ENCODE measurements at places on chromosomes 5 and 9.

DNA sequence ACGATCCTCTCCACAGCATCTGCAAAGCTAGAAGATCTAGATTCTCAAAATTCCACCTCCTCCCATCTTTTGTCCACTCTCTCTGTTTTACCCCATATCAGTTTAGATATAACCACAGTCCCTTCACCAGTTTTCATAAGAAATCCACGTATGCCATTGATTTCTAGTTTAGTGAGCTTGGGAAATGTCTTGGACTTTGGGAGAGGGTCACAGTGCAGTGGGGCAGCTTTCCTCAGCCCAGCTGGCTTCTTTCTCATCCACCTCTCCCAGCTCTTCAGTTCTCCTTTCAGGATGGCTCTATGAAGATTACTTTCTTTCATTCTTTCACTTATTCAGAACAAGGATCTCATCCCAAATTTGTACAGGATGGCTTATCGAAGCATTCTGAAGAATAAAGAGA, 203.9 kb upstream of the ADCY2 start:
- DNase-seq, result no peak

DNA sequence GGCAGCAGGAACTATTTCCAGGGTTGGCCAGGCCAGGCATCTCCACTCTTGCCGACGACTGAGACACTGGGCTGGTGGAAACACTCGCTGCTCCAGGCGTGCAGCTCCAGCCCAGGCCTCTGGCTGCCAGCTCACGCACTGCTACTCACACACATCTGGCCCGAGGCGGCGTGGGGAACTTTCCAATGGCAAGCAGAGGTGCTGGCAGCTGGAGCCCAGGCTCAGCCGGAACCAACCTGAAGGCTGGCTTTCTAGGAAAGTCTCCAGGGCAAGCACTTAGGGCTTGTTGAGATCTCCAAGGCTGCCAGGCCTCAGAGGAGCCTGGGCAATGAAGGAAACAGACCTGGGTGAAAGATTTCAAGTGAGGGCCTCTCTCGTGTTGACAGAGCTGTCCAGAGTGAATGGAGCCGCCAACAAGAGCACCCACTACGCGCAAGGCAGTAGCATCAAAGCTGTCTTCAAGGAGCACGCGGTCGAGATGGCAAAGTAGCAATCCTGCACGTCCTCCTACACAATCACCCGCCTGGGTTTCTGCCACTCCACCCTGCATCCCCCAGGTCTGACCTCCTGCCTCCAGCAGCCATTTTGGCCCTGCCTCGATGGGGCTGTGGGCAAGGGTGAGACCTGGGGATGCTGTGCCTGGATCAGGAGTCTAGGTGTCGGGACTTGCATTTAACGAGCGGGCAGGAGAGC, 14.4 kb downstream of the SH3PXD2B start:
- DNase-seq, result no peak

DNA sequence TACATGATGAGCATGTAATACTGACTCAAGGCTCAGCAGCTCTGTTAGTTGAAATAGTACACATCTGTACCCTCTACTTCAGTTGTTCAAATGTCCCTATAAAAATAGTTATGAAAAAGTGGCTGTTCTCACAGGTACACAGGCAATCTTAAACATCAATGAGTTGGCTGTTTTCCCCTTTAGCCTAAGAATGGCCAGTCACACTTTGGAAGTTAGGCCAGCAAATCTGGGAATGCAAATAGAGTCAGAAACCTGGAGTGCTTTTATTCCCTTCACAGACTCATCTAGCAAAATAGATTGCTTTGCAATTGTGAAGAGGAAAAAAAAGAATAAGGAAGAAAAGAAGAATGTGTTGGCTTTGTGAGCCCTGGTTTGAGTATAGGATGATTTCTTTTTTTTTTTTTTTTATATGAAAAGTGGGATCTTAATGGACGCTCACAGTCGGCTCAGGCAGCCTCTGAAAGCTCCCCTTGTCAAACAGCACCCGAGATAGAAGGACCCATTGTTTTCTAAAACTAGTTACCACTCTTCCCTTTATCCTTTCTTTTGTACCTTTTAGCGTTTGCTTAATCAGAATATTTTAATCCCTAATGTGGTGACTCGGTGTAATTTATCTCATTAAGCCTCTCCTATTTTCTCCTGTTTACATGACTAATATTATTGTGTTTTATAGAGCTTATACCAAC, 27.9 kb upstream of the TLE1 start:
- DNase-seq, result no peak

GRCh38 chr9:91102269-91102668, 259.4 kb downstream of the AUH start:
- DNase-seq, result no peak

DNA sequence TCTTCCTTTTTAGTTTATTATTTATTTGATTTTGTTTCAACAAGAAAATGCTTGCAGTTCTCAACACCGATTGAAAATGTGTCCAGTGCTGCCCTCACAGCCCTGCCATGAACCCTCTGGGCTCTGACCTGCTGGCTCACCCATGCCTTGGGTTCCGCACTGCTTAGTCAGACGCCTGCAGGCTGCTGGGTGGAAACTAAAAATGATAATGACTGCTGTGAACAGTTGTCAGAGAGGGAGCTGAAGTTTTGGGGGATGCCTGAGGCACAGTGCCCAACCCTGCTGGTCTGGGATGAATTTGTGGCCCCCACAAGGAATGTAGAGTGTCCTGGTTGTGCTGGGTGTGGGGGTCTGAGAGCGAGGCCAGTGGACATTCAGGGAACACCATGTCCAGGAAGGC, 22.2 kb upstream of the CFAP157 start:
- DNase-seq, result no peak

DNA sequence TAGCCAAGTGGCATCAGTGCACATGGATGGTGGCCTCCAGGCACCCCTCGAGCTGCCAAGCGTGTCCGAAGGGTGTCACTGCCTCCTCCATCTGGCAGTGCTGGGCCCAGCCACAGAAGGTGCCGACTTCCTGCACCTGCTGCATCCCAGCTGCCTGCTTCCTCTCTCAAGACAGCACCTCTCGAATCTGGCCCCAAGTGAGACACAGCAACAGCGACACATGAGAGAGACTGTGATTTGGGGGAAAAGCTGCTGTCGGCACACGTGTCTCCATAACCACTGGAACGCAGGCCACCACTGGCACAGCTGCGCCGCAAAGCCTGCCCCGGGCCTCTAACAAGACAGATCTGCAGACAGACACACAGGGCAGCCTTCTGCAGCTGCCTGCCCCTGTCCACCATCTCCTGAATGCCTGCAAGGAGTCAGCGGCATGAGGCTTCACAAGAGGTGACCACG, 8.8 kb downstream of the CLPTM1L start:
- DNase-seq, result no peak

- DNase-seq, result no peak
Measured at GRCh38 chr5:10768328-10768899, 7.4 kb upstream of the DAP start.

DNA sequence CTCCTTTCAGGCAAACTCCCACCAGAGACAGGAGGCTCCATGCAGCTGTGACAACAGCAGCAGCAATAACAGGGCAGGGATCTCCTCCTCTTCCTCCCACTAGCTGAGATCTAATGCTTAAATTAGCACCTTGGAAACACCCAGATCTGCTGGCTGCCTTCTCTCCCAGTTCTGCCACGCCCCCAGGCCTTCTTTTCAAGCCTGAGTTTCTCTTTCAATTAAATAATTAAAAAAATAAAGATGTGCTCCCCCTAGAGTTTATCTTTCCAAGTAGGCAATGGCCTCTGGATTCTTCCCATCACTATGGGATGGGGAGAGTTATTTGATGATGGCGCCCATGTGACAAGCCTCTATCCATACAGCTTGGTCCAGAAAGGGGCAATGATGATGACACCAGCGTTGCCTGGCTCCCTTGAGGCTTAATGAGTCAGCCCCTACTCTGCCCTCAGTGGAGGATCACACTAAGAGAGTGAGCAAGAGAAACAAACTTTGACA, 3.8 kb downstream of the FAM219A start:
- no peak for DNase-seq

DNA sequence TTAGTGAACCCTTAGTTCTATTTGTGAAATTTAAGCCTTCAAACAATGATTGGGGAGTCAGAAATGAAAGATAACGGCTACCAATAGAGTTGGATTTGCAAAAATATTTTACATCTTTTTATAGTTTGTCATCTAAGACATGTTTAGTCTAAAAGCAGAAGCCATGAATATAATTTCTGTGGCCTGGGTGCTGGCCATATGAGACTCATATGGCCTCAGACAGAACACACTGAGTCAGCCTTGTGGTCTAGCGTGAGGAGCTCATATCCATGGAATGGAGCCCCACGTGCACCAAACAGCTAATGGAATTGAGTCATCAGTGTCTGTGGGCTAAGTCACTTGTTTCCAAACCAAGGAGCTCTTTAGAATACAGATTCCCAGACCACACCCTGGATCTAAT, 240.7 kb upstream of the NREP start:
- peak; percentile 100 for DNase-seq

GRCh38 chr9:129676975-129677374, 11.5 kb downstream of the PRRX2 start:
- DNase-seq, result no peak

DNA sequence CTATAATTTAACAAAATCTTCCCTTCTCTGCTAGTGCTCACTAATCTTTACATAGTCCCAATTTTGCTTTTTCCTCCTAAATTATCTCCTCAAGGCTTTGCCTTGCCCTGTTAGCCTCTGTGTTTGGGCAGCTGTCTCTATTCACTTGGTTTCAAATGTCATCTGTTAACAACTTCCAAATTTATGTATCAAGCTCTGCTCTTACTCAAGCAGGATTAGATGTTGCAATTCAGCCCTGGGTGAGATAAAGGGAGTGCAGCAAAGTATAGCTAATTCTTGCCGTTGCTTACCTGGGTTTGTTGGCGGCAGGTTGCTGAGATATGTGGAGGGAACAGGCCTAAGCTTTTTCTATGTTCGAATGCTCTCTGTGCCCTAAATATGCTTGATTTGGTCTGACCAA, 483.8 kb downstream of the DMAC1 start:
- DNase-seq, result no peak

- DNase-seq, result no peak
Measured at GRCh38 chr9:28177925-28178324, 604.6 kb upstream of the C9orf72 start.

DNA sequence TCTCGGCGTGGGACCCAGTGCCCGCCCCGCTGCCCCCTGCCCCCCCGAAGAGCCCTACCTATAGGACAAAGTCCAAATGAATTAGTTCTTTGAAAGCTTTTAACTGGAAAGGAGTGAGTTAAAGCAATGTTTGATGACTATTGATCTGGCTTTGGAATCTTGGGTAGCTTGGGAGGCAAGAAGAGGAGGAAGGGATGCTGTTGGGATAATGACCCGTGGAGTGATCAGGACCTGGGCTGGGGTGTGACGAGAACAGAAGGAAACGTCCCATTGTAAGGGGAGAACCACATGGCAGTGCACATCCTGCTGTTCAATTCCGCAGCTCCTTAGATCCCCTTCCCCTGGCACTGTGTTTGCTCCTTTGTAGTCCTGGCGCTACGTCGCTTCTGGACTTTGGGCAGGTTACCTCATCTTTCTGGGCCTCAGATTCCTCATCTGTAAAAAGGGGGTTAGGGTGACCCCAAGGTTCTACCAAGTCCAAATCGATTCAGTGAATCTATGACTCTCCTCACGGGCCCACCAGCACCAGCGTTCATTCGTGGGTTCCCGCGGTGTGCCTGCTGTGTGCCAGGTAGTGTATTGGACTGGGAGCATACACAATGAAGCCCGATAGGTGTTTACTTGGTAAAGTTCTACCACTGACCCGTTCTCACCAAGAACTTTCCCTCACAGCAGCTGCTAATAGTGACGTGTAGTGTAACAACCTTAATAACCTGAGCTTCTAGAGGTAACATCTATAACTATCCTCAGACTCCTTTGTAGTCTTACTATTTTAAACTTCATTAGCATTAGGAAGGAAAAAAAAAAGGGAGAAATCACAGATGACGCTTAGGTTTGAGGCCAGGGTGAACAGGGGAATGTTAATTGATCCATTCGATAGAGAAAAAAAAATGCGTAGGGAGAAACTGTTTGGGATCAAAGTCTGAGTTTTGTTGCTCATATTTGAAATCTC, 1.1 kb upstream of the NADK2 start:
- DNase-seq, result no peak

DNA sequence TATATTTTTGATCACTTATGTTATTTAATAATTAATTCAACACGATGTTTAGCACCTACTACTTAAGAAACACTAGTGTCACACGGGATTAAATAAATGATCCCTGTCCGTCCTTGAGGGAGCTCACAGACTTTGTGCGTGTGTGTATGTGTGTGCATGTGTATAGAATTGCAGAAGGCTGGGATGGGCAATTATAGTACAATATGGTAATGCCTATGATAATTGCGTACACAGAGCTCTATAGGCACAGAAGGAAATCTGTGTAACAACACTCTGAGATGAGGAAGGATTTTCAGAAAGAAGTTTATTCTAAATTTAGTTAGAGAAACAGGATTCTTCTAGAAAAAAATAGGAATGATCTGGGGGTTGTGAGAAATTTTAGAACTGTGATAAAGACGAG, 76.9 kb downstream of the CDH12 start:
- DNase-seq, result no peak

DNA sequence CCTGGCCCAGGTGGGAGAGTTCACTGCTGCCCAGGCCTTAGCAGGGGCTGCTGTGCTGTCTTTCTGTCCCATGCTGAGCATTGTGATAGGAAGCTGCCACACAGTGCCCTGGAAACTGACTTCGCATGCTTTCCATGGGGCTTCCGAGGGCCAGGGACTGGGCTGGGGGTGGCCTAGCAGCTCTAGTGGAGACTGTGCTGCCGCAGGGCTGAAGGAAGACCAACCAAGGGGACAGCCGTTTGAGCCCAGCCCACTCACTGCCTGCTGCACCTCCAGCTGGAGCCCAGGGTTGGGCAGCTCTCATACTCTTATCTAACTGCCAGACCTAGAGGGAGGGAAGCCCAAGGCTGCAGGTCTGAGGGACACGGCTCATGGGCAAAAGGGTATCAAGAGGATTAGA, 79.2 kb downstream of the RGS3 start:
- no peak for DNase-seq

DNA sequence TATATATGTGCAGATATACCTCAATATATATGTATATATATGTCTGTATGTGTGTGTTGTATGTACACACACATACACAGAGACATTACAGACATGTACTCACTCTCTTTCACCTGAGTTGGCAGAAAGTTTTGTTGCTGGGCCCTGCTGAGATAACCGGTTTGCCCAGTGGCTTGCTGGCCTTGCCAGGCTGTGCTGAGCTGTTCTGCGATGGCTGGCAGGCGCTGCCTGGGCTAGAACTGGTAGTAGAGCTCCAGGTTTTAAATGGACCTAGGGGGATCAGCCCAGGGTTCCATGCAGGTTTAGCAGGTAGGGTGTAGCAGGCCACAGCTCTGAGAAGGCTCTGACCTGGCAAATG, 394.3 kb downstream of the GADD45G start:
- DNase-seq, result no peak

Data from non-pigmented ciliary epithelial cell (primary cell).